ENCODE measurements at places on chromosomes 1 and 21. TPM values are rescaled to one million over a fixed set of nuclear protein-coding genes. Genes with fewer than 3 reads are reported as not detected.

Gene CRYZ
- total RNA-seq = 25.8 TPM

DNA sequence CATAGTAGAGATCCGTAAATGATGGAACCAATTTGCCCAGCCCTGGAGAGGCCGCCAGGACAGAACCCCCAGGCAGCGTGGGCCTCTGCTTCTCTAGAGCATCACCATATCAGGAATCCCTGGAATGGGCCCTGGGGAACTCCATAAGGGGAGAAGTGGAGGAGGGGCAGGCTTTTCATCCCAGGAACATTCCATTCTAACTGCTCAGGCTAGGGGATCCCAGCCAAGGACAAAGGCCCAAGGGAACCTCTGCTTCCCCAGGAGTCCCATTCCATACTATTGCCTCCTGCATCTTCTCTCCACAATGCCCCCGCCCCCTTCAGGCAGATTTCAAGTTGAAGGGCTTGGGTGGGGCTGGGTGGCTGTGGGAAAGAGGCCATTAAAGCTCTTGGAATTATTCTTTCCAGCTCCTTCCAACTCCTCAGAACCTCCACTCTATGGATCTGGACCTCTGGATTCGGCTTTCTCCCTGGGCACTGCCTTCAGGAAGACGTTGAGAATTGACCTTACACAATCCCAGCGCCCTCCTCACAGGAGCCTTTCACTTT lies 6.0 kb downstream of the TRNP1 start:
- H3K4me1 ChIP-seq = peaks cover 68% of the 10 kb centered on the region
- DNase-seq = no peak
- peaks cover 19% of the 10 kb centered on the region for H3K27me3 ChIP-seq
- peak overlapping the region; percentile 59 for H3K4me3 ChIP-seq
- H3K27ac ChIP-seq = peak overlapping the region; percentile 81

GRCh38 chr1:40064797-40065499 lies 24.4 kb downstream of the CAP1 start:
- no peak for DNase-seq
- H3K27me3 ChIP-seq = no peaks in the 10 kb centered on the region
- H3K36me3 ChIP-seq = peaks cover 47% of the 10 kb centered on the region
- no peaks in the 10 kb centered on the region for H3K4me1 ChIP-seq
- no peak overlapping the region for H3K27ac ChIP-seq

DNA sequence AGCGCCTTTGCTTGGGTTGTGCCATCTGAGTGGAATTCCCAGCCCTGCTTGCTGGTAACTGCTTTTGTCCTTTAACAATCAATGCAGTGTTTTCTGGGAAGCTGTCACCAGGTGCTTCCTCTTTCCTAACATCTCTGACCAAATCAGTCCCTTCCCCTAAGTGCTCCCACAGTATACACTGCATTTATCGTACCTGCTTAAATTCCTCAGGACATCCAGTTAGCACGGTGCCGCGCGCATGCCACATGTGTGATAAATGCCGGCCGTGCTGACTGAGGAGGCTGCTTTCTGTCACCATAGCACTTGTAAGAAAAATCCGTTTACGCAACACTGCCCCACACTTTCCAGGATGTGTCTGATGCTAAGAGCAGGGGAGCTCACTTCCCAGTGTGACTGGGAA lies 115.4 kb downstream of the BCAR3 start:
- DNase-seq = no peak
- H3K36me3 ChIP-seq = peaks cover 54% of the 10 kb centered on the region
- peak overlapping the region; percentile 58 for H3K27ac ChIP-seq
- no peak overlapping the region for H3K4me3 ChIP-seq

DNA sequence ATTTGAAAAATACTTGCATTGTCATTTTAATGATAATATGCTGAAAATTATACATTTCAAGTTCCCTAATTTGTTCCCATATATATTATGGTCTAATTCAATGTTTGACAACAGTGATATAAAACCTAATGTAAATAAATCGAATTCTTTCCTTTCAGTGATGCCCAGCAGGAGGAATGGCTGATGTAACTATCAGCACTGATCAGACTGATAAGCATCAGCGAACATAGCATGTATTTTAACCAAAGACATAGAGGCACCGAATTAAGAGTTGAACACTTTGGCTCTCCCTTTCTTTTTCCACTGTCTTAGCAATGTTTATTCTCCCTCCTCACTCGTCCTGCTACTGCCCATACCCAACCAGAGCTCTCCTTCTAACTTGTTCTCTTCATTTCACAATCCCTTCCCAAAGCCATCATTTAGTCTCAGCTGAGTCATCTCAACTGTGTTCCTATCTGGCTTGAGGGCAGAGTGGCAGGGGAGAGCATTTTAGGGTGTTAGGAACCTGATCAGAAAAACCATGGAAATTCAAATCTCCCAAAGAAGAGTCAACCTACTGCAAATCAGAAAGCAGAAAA lies 58.8 kb upstream of the C1orf115 start:
- H3K4me1 ChIP-seq = peaks cover 8% of the 10 kb centered on the region
- no peak overlapping the region for H3K27ac ChIP-seq
- H3K4me3 ChIP-seq = no peak overlapping the region
- DNase-seq = no peak
- H3K27me3 ChIP-seq = no peaks in the 10 kb centered on the region
